Ovary (tissue), 10 donors: ENCODE measurements at places on chromosomes 3 and 15. TPM values are rescaled to one million over a fixed set of nuclear protein-coding genes. Genes with fewer than 3 reads are reported as not detected.

P2RY12 gene
- polyA plus RNA-seq: 0.19 TPM

GLCE gene
- 15.6 TPM for polyA plus RNA-seq

CP gene
- 2.1 TPM for polyA plus RNA-seq

LYZL4 gene
- polyA plus RNA-seq: not detected

CNTN3 gene
- polyA plus RNA-seq: 2.2 TPM

INKA1 gene
- 5.5 TPM for polyA plus RNA-seq

ZNF80 gene
- polyA plus RNA-seq: not detected

SPATA12 gene
- polyA plus RNA-seq: 0.02 TPM

ARPP21 gene
- not detected for polyA plus RNA-seq

ILDR1 gene
- polyA plus RNA-seq: 1.9 TPM

DUOXA2 gene
- 0.17 TPM for polyA plus RNA-seq

AGBL1 gene
- polyA plus RNA-seq: not detected

PPP1R14D gene
- not detected for polyA plus RNA-seq

RLBP1 gene
- polyA plus RNA-seq: not detected

RIOX2 gene
- polyA plus RNA-seq: 21.2 TPM

DNA sequence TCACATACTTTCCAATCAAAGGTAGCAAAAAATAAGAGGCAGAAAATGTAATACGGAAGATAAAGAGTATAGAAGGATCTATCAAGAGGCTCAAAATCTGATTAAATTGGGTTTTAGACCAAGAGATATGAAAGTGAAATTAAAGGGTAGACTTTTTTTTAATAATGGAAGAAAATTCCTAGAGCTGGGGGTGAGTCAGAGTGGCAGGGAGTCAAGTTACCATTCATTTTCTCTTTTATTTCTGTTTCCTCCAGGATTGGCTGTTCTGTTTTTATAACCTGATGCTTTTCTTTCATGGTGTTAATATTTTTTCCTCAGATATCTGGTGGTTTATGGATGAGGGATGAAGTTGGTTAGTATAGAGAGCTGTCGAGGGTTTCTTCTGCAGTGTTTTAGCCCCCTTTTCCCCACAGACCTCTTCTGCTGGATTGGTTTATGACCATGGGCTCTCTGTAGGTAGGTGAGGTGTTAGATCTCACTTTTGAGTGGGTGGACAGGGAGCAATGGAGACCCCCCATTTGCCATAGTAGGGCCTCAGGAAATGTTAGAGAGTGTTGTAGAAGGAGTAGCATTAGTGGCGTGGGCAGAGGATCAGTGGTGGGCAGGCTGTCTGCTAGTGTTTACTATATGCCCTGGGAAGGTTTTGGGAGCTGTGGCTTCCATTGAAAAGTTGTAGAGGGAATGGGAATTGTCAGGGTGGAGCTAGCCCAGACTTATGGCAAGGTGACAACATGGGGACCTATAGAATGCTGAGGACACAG lies 201.6 kb upstream of the GOLGA6L4 start:
- no peak for DNase-seq

DNA sequence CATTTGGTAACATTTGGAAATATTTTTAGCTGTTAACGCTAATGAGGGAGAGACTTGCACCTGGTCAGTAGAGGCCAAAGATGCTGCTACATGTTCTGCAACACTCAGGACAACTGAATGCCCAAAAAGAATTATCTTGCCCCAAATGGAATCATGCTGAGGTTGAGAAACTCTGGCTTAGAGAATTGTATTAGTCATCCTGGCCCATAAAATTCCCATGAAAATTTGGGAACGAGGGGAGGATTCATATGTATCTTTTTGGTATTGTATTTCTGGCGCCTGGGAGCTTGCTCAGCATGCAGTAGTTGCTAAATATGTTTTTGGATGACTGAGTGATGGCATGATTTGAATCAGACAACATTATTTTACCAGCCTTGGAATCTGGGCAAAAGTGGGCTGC lies 59.9 kb downstream of the CHL1 start:
- no peak for DNase-seq

GRCh38 chr3:127860211-127860696 lies 37.9 kb upstream of the MGLL start:
- DNase-seq: no peak

- DNase-seq: no peak
Observed at GRCh38 chr15:61275901-61276300, 46.8 kb upstream of the RORA start.

GRCh38 chr15:55247311-55247710 lies 42.3 kb downstream of the RAB27A start:
- DNase-seq: no peak

- DNase-seq: peak; percentile 70
Observed at GRCh38 chr3:50194128-50194902, 2.9 kb downstream of the GNAT1 start.

DNA sequence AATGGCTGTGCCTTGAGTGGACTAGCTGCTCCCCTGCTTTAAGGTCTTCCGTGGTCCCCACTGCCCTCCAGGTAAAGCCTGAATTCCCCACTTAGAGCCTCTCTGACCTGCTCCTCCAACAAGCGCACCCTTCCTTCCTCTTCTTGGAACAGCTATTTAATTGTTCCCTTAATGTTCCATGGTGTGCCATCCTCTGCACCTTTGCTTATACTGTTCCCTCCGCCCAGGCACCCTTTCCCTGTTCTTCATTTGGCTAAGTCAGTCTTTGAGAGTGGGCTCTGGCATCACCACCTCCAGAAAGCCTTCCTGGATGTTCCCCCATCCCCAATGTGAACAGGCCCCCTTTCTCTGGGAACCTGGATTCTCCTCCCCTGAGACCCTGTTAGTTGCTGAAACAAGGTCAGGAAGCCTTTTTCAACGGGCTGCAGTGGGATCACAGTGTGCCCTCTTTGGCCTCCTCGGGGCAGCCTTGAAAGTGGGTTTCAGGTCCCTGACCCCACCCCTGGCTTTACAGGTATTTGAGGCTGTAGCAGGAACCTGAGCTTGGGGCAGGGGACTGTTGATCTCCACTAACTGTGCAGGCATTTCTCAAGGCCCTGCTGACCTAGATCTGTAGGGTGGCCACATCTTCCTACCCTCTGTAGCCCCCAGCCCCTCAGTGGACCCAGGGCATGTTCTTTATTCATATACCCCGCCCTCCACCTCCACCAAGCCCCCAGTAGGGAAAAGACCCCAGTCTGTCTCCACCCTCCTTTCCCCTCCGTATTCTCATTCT lies 5.0 kb downstream of the ISLR start:
- peak; percentile 26 for DNase-seq

DNA sequence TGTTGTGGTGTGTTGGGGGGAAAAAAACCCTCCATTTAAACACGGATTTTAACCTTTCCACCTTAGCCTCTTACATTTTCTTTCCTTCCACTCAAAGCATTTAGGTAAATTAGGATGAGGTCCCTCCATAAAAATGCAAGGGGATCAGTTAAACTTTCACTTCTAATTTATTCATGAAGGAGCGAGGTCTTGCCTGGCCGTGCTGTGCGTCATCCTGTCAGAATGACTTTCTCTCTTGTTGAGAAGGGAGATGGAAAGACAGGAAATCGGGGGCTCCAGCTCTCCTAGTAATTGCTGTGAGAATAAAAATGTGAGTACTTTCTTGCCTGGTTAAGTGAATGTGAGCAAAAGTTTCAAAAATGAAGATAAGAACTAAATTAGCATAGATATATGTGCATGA lies 962.3 kb upstream of the NR2F2 start:
- DNase-seq: no peak

DNA sequence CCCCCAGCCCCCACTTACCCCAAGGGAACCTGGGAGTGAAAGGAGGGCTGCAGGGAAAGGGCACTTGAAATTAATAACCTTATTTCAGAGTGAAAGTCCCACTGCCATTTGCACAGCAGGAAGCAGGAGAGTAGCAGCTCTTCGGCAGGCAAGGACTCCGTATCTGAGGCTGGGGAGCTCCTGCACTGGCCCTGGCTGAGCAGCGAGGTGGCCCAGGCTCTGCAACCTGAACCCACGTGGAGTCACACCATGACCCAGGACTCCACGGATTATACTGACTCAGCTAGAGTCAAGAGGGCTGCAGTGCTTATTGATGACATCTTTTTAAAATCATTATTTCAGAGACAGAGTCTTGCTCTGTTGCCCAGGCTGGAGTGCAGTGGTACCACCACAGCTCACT lies 214.5 kb downstream of the XXYLT1 start:
- no peak for DNase-seq

- no peak for DNase-seq
Observed at GRCh38 chr3:170079536-170080165, 41.9 kb downstream of the GPR160 start.

GRCh38 chr3:186839874-186840641 lies 2.5 kb upstream of the ADIPOQ start:
- no peak for DNase-seq

DNA sequence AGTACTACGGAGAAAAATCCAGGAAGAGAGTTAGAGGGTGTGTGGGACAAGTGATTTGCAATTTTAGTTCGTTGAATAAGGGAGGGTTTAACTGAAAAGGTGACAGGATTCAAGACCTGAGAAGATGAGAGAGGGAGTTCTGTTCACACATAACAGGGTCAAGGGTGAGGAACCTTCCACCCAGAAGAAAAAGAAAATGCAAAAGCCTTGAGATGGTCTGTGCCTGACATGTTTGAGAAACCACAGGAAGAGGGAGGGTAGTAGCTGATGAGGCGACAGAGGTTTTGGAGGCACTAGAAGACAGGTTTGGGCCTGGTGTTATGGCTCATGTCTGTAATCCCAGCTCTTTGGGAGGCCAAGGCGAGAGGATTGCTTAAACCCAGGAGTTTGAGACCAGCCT lies 591 bp upstream of the SLC25A20 start:
- DNase-seq: no peak

GRCh38 chr3:184728010-184728527 lies 16.2 kb upstream of the MAGEF1 start:
- no peak for DNase-seq

DNA sequence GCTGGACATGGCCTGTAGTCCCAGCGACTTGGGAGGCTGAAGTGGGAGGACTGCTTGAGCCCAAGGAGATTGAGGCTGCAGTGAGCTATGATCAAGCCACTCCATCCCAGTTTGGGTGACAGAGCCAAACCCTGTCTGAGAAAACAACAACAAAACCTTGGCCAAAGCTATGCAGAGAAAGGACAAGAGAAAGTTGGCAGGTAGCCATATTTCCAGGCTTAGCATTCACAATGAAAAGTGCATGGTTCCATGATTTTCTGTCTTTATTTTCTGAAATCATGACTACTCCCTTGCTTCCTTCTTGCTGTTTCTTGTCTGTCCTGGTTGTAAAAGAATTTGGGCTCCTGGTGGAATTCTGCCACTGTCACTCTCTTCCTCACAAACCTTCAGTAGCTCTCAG lies 284.6 kb upstream of the C2CD4B start:
- DNase-seq: no peak

GRCh38 chr3:116815321-116815720 lies 105.7 kb downstream of the TUSC7 start:
- DNase-seq: no peak

GRCh38 chr3:22988566-22988965 lies 214.6 kb upstream of the UBE2E2 start:
- no peak for DNase-seq

GRCh38 chr15:34647569-34648293 lies 64.3 kb upstream of the GOLGA8B start:
- no peak for DNase-seq

- no peak for DNase-seq
Observed at GRCh38 chr3:113354307-113354706, 87.0 kb downstream of the CFAP44 start.

DNA sequence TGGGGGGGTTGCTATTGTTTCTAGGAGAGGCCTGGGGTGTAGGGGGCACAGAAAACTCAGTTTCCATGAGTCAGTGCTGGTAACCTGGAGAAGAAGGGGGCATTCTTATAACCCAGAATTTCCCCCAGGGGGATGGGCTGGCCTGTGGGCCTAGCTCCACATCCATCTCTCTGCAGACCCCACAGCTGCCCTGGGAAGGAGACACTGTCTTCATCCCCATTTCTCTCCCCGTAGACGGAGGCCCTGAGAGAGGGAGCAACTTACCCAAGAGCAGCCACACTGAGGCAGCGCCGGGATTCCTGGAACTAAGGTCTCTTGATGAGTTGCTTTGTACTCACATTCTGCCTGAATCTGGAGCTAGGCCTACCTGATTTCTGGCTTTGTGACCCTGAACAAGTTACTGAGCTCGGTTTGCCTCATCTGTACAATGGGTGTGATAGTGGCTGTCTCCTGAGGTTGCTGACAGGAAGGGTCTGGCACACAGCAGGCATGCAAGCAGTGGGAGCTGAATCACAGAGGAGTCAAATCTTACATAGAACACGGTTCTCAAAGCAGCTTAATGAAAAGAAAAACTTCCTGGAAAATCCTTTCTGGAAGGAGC lies 55.0 kb upstream of the LCTL start:
- no peak for DNase-seq

DNA sequence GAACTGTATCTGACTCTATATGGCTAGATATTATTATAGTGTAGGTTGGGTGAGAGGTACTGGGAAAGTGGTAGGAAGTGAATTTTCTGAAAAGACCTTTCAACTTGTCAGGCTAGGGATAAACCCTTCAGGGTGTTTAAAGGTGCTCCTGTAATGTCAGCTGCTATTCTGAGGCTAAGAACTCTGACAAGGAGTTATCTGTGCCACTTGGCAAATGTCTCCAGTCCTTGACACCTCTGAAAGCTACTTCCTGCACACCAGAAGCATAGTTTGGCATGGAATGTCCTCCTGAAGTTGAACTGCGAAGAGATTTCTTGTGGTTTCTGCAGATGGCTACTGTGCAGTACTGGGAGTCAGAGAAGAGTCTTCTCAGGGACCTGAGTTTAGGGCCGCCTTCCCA lies 194.3 kb downstream of the CDIN1 start:
- no peak for DNase-seq

- no peak for DNase-seq
Observed at GRCh38 chr3:5657106-5657505, 469.6 kb downstream of the EDEM1 start.

DNA sequence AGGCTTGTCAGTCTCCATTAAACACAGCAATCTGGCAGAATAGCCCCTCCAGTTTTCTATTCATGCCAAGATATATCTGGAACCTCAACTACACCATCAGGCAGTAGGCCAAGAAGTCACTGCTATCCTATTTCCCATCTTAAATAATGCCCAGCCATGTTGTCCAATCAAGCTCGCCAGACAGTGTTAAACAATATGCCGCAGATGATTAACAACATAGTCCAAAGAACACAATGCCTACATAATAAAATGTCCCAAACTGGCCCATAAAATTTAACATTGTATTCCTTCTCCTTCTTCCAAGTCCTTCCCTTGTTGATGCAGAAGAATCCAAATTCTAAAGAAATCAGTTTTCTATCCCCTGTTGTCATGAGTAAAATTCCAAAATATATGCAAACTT lies 427.4 kb upstream of the PPP2R3A start:
- DNase-seq: no peak
